ENCODE measurements at places on chromosomes 2 and 18. TPM values are rescaled to one million over a fixed set of nuclear protein-coding genes. Genes with fewer than 3 reads are reported as not detected.

GRCh38 chr2:240604291-240604938 is 17.9 kb downstream of the CAPN10 start:
- peak; percentile 31 for DNase-seq

- no peak for DNase-seq
Measured at GRCh38 chr2:233072838-233073237, 12.7 kb downstream of the INPP5D start.

The RTP5 gene
- total RNA-seq = not detected

The ATG9A gene
- 34.1 TPM for total RNA-seq

GRCh38 chr2:37324536-37324785 is 172 bp downstream of the PRKD3 start:
- no peak for DNase-seq

- DNase-seq = no peak
Measured at GRCh38 chr2:237219826-237220225, 134.1 kb downstream of the COPS8 start.

DNA sequence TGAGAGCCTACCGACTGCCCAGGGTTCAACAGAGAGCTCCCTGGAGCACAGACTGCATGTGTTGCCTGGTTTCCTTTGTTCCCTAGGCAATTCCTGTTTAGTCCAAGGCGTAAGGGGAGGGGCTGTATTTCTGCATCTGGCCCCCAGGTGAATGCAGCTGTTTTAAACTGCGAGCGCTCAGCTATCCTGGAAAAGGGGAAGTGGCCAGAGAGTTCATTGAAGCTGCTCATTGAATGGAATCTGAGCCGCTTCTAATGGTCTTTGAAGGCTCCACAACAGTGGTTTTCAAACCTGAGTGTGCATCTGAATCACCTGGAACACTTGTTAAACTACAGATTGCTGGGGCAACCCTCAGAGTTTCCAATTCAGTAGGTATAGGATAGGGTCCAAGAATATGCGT is 18.1 kb downstream of the MAPK4 start:
- no peak for DNase-seq

GRCh38 chr2:178280244-178280852 is 86.0 kb downstream of the OSBPL6 start:
- DNase-seq = no peak

The TDRD15 gene
- not detected for total RNA-seq

The PIK3C3 gene
- 62.2 TPM for total RNA-seq

The CASP10 gene
- 1.1 TPM for total RNA-seq

- DNase-seq = no peak
Measured at GRCh38 chr18:3760741-3761140, 310.8 kb downstream of the TGIF1 start.

GRCh38 chr2:98504381-98505109 is 59.9 kb downstream of the INPP4A start:
- DNase-seq = no peak

- no peak for DNase-seq
Measured at GRCh38 chr2:96333708-96334107, 1.9 kb upstream of the NCAPH start.

DNA sequence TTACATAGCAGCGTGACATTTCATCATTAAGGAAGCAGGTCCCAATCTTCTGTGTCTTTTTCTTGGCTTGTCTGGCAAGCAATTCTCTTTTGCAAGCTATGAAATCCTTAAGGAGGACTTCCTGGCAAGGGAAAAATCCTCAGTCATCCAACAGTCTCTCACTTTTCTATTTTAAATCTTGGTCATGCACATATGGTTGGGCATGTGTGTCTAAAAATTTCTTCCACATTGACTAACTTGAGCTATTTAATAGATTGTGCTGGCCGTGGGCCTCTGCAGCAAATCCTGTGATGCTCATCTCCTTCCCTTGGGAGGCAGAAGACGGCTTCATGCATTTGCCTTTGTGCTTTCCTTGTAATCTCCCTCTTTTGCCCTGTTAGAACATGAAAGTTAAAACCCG is 634.3 kb upstream of the FANCL start:
- no peak for DNase-seq

The ADAM17 gene
- 28.1 TPM for total RNA-seq

DNA sequence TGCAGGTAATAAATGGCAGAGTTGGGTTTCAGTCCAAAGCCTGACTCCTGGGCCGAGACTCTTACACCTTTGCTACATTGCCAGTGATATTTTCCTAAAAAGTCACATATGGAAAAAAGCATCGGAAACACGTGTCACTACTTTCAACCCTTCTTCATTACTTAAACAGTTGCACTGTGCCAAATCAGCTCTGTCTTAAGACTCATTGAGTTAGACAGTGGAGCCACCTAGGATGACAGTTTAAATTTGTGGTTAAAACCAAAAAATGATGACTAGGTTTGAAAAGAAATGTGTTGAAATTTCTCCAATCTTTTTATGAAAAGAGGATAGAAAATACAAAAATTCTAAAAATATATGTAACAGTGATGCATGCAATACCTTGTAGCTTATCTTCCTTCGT is 97.5 kb downstream of the TMEM247 start:
- DNase-seq = no peak

GRCh38 chr2:10909050-10909995 is 2.4 kb upstream of the KCNF1 start:
- DNase-seq = no peak

DNA sequence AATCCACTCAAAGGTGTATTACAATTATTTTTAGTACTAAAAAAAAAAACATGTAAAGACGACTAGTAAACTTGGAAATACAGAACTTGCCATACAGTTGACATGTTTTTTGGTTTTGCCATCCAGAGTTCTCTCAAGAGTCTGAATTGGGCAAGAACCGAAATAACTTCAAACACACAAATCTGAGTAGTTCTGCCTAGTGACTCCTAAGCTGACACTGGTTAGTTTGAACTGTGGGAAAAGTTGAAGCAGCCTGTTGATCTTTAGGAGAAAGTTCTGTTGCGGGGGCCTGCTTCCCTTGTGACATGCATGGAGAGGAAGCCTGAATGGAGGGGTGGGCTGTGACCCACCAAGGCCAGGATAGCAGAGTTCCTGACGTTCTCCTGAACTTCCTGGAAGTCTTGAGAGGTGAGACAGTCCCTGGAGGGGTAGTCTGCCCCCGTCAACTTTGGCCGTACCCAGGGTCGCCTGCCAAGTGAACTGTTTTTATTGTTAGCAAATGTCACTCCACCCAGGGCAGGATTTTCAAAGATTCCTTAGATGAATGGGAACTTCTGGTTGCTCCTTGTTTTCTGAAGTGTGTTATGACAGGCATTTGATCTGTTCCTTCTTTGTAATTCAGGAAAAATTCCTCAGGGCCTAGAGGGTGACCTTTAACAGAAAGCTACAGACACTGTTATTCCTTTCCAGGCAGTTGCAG is 85.6 kb upstream of the SPTBN1 start:
- no peak for DNase-seq

DNA sequence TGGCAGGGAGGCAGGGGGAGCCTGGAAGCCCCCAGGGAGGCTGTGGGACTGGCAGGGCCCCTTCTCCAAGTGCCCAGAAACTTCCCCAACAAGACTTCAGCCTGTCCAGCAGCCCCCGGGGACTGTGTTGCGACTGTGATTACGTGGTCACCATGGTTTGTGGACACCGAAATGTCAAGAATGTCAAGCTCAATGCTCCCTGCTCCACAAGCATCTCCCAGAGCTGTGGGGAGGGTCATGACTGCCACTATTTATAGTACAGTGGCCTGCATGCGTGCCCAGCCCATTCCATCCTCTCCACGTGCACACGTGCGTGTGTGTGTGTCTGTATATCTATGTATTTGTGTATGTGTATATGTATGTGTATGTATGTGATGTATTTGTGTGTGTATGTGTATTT is 93.8 kb upstream of the MBOAT2 start:
- no peak for DNase-seq

DNA sequence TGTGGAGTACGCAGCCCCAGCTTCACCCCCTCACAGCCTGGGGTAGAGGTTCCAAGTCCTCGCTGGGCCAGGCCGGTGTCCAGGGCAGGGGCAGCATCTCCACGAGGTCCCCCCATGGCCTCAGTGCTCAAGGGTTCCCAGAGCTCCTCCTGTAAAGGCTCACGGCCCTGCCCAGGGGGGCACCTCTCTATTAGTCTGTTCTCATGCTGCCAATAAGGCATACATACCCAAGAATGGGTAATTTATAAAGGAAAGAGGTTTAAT is 38.8 kb downstream of the TDRD15 start:
- DNase-seq = no peak

The GLI2 gene
- 4.0 TPM for total RNA-seq

The SEPTIN10 gene
- total RNA-seq = 64.0 TPM

The SCN7A gene
- total RNA-seq = 0.36 TPM

- DNase-seq = no peak
Measured at GRCh38 chr2:80255918-80256781, 48.4 kb downstream of the LRRTM1 start.

- DNase-seq = no peak
Measured at GRCh38 chr2:145739681-145740080, 1219.8 kb upstream of the ZEB2 start.

GRCh38 chr2:27615316-27615715 is 13.5 kb downstream of the CCDC121 start:
- no peak for DNase-seq

DNA sequence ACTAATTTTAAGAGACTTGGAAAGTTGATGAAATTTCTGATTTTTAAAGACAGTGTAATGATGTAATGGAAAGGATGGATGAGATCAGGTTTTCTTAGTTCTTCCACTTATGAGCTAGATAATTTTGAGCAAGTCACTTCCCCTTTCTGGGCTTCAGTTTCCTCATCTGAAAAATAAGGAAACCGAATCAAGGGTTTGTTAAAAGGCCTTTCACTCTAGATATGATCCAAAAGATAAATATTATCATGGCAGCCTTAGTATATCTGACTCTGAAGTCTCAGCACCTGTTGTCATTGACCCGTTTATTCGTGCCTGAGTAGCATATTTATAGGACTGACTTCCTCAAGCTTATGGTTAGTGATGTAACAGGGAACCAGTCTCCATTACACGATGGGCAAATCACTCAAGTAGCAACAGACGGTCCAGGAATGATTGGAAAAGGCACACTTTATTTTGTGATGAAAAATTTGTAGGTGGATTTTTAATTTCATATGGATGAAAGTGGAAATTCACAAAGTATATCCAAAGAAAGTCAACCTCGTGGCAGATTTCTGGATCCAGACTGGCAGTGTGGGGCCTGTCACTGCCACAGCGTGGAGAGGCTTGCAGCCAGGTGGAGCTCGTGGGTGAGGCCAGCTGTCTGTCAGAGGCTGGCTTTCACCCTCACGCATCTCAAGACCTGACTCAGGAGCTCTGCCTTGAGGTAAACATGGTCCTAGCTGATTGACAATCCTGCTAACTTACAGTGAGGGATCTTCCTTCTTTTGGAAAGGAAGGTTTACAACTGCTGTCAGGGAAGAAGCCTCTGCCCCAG is 137.9 kb upstream of the CXCR4 start:
- no peak for DNase-seq

DNA sequence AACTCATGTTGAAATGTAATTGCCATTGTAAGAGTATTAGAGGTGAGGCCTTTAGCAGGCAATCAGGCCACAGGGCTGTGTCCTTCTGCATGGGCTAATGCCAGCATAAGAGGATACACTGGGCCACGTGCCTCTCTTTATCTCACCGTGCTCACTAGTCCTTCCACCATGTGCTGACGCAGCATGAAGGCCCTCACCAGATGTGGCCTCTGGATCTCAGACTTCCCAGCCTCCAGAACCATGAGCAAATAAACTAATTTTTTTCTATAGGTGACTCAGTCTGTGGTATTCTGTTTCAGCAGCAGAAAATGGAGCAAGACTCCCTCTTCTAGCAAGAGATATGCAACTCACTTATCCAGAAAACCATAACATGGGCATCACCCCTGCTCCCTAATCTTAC is 149.7 kb upstream of the ZNF236 start:
- DNase-seq = no peak

DNA sequence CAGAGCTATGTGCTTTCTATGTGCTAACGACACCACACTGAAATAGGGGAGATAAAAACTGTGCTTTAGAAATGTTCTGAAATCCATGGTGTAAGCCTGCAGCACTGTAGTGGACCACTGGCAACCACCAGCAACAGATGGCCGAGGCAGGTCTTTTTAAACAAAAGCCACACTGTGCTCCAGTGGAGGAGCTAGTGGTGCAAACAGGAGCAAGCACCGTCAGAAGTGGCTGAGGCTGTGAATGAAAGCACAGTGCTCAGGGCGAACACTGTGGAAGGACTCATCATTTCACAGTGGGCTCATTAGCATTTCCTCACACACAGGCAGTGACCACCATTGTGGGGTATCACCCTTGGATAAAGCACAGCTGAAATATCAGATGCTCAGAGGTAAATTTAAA is 22.9 kb upstream of the MTX2 start:
- no peak for DNase-seq

GRCh38 chr18:57737400-57738060 is 65.6 kb downstream of the ATP8B1 start:
- peak; percentile 53 for DNase-seq

The C2orf72 gene
- total RNA-seq = 0.29 TPM

DNA sequence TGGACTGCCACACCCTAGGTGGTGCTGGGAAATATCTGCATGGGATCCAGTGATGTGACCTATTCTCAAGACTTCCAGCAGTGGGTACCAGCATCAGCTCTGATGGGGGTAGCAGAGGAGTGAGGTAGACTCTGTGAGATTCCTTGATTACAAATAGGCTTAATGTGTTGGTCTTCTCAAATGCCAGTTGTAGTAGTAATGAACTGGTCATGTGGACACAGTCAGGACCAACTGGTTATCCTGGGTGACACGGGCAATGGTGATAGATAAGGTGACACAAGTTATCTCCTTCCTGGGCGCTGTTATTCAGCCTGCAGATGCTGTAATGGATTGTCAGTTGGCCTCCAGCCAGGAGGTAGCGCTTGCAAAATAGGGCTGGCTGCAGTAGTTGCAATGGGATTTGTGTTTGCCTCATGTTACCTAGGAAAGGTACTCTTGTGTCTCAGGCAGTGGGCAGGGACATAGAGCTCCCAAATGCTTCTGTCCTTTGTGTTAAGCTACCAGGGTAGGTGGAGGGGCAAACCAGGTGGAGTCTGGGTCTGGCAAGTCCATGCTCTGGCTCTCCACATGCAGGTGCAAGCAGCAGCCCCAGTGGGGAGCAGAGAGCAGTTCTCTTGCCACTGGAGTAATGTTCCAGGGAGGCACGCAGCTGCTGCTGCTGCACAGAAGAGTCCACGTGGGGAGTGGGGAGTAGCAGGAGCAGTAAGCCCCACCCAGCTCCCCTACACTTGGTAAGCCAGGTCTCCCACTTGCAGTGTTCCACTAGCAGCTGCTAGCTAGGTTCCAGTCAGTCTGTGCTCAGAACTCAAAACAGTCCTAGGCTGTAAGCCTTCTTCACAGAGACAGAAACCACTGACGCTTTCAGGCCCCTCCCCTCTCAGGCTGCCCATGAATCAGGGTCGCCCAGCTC is 505.4 kb upstream of the DDX18 start:
- no peak for DNase-seq

The PAX8 gene
- total RNA-seq = 109 TPM

DNA sequence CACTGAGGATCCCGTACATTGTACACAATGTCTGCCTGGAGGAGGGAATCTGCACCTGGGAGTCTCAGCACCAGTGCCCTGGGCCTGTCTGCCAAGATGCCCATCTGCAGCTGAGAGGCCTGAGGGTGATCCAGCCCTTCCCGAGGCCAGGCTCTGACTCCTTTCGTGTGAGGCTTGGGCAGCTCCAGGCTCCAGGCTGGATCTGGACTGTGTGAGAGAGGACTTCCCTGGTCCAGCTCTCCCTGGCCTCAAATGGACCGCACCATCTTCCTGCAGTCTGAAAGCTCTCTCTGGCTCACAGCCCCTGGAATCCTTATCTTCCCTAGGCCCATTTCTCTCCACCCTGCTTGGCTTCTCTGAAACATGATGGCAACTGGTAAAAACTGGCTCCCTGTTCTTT is 324.6 kb downstream of the DYSF start:
- DNase-seq = no peak

All from epithelial cell of proximal tubule (primary cell).